ENCODE measurements at places on chromosomes 16 and 17.
A peak's percentile ranks its signal among the peaks of the same experiment; 100 is the strongest.

GRCh38 chr16:79902351-79902750 is 301.8 kb upstream of the MAF start:
- no peak for DNase-seq

DNA sequence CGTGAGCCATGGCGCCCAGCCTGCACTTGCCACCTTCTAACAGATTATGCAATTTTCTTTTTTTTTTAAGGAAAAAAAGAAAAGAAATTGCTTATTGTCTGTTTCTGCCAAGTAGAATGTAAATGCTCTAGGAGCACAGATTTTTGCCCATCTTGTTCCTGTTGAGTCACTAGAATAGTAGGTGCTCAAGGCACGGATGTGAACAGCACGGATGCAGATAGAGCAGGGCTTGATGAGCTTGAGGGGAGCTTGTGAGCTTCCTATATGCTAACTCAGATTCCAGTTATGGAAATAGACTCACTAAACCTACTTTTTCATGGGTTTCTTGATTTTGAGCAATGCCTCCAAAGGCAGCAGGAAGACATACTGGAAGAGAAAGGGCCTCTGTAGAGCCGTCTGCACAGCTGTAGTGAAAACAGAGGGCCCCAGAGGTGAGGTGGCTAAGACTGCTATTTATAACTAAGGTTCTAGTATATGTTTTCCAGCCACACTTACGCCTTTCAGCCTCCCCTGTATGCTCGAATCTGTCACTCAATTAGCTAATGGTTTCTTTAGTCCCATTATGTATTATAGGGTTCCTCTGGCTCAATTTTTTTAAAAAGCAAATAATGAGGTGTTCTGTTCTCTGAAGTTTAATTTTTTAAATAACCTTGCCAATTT is 72.8 kb downstream of the WWP2 start:
- DNase-seq = no peak

- DNase-seq = no peak
Measured at GRCh38 chr16:59988591-59988990, 1254.5 kb upstream of the GOT2 start.

- DNase-seq = no peak
Measured at GRCh38 chr16:81491541-81492188, 47.1 kb downstream of the CMIP start.

GRCh38 chr17:57466017-57466471 is 209.7 kb downstream of the MSI2 start:
- no peak for DNase-seq

GRCh38 chr17:51398128-51398525 is 137.8 kb downstream of the UTP18 start:
- DNase-seq = no peak

DNA sequence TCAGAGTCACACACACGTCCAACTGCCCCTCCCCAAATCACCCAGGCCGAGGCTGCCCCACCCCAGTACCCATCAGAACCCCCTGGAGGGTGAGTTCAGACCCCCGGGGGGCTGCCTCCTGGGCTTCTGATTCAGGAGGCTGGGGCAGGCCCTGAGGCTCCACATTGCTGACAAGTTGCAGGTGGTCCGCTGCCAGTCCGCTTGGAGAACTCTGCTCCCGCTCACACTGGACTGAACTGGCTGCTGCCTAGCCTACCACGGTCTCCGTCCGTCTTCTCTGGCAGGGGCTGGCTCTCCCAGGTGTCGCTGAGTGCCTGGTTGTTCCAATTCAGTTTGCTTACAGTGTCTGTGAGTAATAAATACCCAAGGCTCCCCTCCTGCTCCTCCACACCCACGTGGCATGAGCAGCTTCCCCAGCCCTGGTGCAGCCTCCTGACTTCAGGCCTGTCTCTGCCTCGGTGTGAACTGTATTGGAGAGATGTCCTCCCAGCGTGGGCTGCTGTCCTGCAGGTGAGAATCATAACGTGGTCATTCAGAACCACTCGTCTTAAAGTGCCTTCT is 163.4 kb downstream of the LAT start:
- DNase-seq = no peak

GRCh38 chr16:54326266-54326662 is 39.7 kb upstream of the IRX3 start:
- DNase-seq = no peak

- DNase-seq = no peak
Measured at GRCh38 chr17:42782166-42783061, 2.0 kb downstream of the WNK4 start.

DNA sequence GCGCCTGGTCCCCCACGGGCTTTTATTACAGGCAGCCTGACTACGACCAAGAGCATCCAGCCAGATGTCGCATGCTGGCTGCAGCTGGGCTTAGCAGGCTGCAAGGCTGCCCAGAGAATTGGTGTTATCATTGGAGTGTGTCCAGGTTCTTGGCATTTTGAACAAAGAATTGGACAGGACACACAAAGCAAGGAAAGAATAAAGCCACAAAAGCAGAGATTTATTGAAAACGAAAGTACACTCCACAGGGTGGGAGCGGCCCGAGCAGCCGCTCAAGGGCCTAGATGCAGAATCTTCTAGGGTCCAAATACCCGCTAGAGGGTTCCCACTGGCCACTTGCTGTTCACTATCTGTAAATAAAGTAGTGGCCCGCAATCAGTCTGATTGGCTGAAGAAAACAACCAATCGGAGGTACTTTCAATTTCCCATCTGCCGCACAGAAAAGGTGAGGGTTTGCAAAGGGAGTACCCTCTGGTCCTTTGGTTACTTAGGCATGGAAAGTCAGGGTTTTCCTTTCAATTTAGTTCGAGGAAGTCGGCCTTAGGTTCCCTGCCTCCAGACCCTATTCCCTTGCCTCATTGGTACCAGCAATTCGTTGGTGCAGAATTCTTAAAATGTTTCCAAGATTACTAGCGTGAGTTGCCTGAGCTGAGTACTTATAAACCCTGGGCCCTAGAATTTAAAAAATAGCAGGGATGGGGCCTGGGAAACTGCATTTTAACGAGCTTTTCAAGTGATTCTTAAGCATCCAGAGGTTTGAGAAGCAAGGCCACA is 38.5 kb upstream of the CNEP1R1 start:
- DNase-seq = no peak

- DNase-seq = no peak
Measured at GRCh38 chr16:70694088-70694867, 8.4 kb upstream of the MTSS2 start.

- no peak for DNase-seq
Measured at GRCh38 chr16:10405386-10405939, 19.6 kb downstream of the ATF7IP2 start.

GRCh38 chr16:84069540-84069939 is 26.9 kb upstream of the SLC38A8 start:
- no peak for DNase-seq

DNA sequence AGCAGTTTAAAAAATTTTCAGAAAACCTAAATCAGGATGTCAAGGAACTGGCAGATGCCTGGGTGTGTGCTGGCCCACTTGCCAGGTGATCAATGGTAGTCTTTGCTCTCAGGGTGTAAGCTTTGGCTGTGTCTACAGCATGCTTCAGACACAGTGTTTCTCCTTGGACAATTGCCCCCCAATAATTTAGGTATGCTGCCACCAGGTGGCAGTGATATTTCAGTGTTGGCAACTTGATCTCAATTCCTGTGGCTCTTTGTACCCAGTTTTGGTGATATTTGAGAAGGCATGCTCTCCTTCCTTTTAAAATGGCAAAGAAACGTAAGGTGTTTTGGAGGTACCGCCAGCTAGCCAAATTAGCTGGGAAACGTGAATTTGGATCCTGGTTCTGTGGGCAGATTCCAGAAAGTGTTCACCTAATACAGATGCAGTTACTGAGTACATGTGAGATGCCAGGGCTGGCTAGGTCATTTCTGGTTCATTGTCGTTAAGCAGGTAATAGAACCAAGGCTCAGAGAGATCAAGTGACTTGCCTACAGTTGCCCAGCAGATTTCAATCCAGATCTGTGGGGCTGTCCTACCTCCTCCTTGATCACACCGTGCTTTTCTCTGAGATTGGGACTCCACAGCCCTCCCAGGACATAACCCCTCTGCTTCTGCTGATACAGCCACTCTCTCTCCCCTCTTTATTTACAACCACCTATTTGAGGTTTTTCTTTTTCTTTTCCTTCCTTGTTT is 155.6 kb upstream of the PLCG2 start:
- peak; percentile 20 for DNase-seq

DNA sequence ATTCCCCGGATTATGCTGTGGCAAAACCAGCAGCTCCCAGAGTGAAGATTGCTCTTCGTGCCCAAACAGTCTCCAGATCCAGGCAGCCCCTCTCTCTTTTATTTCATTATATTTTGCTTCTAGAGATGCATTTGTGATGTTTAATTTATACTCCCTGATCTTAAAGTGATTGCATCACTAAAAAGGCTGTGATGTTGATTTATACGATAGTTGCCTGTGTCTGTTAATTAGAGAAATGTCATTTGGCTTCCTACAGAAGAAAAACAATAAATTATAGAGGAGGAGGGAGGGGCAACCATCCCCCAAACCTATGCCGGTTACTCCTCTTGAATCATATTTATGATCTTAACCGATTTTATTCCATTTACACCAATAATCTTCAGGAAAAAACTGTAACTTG is 615.3 kb downstream of the TOX3 start:
- DNase-seq = no peak

- DNase-seq = no peak
Measured at GRCh38 chr16:29825145-29826044, 5.1 kb downstream of the MVP start.

- DNase-seq = no peak
Measured at GRCh38 chr16:68800257-68800875, 43.0 kb upstream of the TANGO6 start.

DNA sequence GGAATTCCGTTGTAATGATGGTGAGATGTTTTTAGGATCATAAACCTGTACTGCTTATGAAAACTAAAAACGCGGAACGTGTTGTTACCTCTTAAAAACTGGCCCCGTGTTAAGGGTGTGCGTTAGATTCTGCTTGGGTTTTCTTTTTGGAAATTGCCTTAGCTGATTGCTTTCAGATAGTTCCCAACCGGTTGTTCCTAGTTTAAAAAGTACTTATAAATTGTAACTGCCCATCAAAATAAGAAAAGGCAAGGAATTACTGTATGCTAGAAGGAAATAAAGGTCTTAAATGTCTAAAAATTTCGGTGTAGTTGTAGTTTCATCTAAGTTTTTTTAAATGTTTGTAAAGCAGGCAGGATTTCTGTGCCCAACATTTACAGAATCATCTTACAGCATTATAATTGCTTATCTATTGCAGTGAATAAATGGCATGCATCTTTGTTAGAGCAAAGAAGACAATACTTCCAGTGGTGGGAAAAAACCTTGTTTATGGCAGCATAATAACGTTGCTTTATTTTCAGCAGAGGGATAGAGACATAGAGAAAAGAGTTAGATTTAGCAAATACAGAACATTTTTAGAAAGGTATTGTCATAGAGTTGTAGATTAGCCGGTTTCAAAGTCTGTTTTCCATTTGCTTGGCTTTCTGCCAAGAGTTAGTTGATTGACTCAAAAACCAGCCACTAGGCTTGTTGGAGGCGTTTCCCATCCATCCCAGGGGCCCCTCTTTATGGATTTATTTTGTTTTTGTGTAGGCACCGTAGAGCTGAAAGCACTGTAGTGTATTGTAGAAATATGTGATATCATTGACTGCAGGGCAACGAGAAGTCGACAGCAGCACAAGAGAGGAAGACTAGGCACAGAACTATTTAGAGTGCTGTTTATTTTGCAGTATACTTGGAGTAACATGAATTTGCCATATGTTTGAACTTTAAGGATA is 1.7 kb downstream of the PPM1D start:
- no peak for DNase-seq

- no peak for DNase-seq
Measured at GRCh38 chr17:79007504-79008381, 1.8 kb downstream of the CANT1 start.

GRCh38 chr17:14730821-14731220 is 429.9 kb downstream of the HS3ST3B1 start:
- no peak for DNase-seq

- no peak for DNase-seq
Measured at GRCh38 chr17:10051112-10051511, 146.0 kb upstream of the RCVRN start.

DNA sequence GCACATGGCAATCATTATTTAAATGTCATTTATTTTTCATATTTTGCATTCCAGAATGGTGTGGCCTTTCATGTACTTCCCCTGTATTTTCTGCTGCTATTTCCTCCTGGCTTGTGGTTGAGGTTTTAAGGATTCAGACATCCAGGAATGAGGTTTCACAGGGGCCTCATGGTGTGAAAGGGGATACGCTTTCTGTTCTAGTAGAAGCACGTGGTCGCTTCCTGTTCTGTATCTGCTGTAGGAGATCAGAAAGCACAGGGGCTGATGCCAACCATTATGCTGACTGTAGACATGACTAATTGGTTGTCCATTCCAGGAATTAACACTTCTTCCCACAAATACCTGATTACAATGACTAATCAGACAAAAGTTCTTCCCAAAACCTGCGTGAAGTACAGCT is 405.9 kb downstream of the SHISA9 start:
- DNase-seq = no peak

DNA sequence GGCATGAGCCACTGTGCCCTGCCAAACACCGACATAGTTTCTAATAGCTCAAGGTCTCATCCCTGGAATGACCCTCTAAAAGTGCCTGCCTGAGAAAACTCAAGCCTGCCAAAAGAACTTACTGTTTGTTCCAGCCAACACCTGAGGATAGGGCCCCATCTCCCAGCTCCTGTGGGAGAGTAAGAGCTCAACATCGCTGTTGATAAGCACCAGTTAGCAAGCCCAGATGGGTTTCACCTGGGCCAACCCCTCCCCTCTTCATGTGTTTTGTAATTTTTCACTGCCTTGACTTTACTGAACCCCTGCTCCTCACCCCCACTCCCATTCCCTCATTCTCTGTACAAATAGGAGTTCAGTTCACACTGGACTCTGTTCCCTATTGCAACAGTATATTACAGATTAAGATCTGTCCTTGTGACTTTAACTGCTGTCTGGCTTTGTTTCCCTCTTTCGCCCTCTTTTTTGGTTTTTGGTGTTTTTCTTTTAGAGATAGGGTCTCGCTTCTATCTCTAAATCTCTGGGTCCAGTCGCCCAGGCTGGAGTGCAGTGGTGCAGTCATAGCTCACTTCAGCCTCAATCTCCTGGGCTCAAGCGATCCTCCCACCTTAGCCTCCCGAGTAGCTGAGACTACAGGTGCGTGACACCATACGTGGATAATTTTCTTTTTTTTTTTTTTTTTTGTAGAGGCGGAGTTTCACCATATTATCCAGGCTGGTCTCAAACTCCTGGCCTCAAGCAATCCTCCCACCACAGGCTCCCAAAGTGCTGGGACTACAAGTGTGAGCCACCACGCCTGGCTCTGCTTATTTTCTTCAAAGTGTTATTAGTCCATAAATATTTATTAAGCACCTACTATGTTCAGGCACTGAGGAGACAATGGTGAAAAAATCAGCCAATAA is 12.3 kb downstream of the NUPR1 start:
- no peak for DNase-seq

DNA sequence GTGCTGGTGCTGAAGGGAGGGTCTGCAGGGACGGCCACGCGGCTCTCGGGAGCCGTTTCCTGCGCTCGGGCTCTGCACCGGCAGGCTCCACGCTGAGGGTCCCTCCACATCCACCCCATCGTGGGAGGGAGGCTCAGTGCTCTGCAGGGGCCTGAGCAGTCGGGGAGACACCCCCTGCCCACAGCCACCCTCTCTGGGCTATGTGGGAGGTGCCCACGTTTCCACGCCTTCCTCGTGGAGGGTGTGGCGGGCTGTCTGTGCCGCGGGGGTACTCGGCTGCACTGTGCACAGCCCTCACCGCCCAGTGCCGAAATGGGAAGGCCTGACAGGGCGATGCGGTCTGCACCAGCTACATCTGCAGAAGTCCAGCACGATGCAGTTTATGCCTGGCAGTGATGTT is 25.5 kb upstream of the ZNF750 start:
- DNase-seq = no peak
